ENCODE measurements at places on chromosomes 3 and 15.

GRCh38 chr3:32709346-32709745 is 24.4 kb downstream of the CNOT10 start:
- no peak for DNase-seq

GRCh38 chr3:58994746-58995330 is 55.0 kb downstream of the CFAP20DC start:
- no peak for DNase-seq

DNA sequence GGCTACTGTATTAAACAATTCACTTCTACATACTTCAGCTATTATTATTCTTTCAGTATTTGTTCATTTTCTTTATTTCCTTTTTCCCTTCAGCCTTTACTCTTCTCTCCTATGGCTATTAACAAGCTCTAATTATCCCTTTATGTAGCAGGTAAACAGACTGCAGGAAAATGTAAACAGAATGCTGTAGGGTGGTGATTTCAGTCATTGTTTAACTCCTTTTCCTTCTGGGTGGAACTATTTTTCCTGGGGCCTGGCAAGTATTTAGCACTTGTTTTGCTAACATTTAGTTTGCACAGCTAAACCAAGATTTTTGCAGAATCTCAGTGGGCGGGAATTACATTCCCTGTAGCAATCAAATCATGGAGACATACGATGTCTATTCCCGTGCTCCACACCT is 14.4 kb downstream of the RARB start:
- no peak for DNase-seq

GRCh38 chr3:61110576-61110975 is 140.7 kb downstream of the FHIT start:
- DNase-seq, result no peak

DNA sequence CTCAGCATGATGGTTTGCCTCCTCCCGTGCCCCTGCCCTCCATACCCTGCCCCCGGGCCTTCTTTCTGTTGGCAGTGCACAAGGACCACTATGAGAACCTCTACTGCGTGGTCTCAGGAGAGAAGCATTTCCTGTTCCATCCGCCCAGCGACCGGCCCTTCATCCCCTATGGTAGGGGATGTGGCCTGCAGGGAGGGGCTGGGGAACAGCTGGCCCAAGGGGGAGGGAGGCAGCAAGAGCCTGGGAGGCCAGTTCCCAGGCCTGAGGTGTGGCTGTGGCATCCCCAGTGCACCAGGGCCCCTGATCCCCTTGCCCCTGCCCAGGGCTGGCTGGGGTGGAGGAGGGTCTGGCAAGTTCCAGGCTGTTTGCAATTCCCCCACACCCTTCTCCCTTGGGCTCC is 2.6 kb upstream of the PLA2G4B start:
- DNase-seq, result no peak

GRCh38 chr15:57607570-57608000 is 15.9 kb downstream of the MYZAP start:
- DNase-seq, result no peak

- no peak for DNase-seq
Measured at GRCh38 chr15:26200427-26200826, 337.3 kb upstream of the ATP10A start.

GRCh38 chr3:192183109-192183508 is 544.2 kb downstream of the FGF12 start:
- no peak for DNase-seq

GRCh38 chr15:92316586-92317295 is 76.9 kb upstream of the ST8SIA2 start:
- no peak for DNase-seq

- no peak for DNase-seq
Measured at GRCh38 chr15:60272623-60273022, 125.2 kb downstream of the ANXA2 start.

DNA sequence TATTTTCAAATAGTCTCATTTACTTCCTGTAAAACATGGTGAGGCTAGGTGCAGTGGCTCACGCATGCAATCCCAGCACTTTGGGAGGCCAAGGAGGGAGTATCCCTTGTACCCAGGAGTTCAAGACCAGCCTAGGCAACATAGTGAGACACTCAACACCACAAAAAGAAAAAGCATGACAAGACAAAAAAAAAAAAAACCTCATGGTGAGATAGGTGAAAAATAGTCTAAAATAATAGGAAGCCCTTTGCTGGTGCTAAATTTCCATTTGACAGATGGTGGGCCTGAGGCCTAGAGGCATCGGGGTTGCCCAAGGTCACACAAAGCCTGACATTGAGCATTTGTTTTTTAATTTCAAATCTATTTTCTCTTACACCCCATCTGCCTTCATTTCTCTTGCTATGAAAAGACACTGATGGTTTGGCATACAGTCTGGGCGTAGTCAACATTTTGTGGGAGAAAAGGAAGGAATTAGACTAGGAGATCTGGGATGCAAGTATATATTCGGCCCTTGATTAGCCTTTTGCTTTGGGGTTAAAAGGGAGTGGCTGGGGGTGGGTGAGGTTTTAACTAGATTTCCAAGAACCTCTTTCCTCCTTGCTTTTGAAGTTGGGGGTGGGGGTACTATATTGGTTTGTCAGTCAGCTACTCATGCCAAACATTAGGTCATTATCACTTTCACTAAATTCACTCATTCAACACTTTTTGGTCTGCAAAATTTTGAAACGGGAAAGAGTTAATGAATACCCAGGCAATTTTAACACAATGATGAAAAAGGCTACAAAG is 11.3 kb downstream of the RAB8B start:
- DNase-seq, result no peak

DNA sequence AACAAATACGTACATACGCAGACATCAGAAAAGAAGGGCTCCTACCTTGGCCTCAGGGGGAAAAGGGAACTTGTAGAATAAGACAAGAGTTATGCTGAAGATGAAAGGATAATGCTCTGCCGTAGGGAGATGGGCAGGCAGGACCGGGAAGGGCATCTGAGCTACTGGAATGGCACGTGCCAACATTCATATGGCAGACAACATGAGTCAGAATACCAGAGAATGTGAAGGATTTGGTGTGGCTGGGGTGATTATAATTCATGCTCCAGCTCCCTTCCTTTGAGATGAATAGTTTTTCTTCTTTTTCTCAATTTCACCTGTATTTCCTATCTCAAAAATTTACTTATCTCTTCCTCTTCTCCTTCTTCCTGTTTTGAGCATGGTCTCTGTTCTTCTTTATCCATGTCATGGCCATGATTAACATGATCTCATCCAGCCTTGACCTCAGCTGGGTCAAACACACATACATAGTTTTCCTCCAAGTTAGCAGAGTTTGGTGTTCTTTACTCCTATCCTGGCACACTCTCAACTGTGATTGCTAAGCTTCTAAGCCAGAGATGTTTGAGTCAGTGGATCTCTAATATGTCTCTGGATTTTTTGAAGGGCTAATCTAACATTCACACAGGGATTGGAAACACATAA is 507.0 kb downstream of the FOXP1 start:
- no peak for DNase-seq

GRCh38 chr3:197226179-197226578 is 72.2 kb downstream of the DLG1 start:
- no peak for DNase-seq

- DNase-seq, result no peak
Measured at GRCh38 chr3:27657404-27657803, 64.7 kb downstream of the EOMES start.

GRCh38 chr3:140292684-140293083 is 357.7 kb downstream of the CLSTN2 start:
- no peak for DNase-seq

- no peak for DNase-seq
Measured at GRCh38 chr15:26083457-26083856, 220.3 kb upstream of the ATP10A start.

GRCh38 chr3:101070799-101071121 is 77.5 kb upstream of the ABI3BP start:
- DNase-seq, result no peak

DNA sequence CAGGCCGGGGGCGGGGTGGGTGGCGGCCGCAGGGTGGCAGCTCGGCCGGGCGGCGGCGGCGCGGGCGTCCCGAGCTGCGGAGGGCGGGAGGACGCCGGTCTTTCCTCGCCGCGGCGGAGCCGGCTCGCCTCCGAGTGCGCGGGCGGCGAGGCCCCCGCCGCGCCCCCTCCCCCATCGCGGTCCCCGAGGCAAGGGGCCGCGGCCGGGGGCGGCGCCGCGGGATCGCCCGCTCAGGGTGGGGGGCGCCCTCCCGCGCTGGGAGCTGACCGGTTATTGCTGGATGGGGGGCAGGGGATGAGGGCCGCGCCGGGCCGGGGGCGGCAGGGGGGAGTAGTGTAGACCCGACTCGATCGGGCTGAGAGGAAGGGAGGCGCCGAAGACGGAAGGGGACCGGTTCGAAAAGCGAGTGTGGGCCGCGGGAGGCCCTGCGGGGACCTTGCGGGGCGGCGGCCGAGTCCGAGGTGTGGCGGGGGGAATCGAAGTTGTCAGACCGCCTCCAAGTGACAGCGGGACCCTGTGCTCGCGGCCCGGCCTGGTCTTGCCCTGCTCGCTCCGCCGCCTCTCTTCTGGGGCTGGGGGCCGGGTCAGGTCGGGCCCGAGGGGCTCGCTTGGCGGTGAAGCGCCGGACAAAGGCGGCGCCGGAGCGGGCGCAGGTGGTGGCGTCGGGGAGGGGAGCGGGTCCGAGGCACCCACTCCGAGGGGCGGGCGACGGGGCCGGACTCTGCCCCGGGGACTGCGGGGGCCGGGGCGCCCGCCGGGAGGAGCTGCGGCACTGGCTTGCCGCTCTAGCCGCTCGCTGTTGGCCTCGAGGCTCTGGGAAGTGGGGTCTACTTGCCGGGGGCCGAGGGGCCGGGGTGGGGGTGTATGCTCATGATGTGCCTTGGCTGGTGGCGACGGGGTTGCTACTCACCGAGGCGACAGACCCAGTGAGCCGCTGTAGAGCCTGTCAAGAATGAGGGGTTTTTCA is 1.1 kb downstream of the BAHD1 start:
- DNase-seq, result no peak

DNA sequence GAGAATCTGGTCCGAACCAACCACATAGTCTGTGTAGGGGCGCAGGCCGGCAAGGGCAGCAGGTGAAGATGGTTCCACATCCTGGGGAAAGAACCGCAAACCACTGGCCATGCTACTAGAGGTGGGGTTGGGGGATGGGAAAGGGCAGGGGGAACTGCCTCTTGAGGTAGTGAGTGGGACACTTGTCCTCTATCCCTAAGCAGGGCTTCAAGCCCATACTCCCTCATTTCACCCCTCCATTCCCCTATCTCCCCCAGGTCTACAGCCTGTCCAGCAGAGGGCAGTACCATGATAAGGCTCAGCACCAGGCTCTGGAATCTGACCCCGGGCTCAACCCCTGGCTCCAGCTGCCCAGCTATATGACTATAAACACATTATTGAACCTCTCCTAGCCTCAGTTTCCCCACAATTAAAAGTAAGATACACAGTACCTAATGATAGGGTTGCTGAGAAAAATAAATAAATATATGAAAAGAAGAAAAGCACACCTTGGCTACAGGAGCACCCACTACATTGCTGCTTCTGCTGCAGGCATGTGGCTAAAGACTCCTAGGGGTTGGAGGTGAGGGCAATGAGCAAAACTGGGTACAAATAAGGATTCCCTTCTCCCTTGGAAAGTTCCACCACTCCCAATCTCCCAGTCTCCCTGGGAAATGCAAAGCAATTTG is 6.3 kb downstream of the GORASP1 start:
- peak; percentile 34 for DNase-seq

GRCh38 chr15:38512901-38513300 is 51.7 kb downstream of the RASGRP1 start:
- no peak for DNase-seq

GRCh38 chr3:59913645-59914044 is 863.8 kb upstream of the CFAP20DC start:
- no peak for DNase-seq

DNA sequence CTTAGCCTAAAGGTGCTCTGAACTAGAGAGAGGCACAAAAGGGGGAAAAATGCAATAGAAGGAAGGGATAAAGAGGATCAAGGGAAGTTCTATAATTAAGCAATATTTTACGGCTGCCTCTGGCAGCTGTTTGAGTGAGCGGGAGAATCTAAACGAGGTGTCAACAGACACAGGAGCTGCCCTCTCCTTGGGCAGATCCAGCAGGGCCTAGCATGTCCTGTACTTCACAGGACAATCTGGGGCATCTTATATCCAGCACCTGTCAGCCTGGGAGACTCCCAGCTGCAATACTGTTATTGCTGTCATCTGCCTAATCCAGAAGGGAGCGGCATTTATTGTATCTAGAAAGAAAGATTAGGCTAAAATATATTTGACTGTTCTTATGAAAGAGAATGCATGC is 68.9 kb downstream of the WWTR1 start:
- no peak for DNase-seq

DNA sequence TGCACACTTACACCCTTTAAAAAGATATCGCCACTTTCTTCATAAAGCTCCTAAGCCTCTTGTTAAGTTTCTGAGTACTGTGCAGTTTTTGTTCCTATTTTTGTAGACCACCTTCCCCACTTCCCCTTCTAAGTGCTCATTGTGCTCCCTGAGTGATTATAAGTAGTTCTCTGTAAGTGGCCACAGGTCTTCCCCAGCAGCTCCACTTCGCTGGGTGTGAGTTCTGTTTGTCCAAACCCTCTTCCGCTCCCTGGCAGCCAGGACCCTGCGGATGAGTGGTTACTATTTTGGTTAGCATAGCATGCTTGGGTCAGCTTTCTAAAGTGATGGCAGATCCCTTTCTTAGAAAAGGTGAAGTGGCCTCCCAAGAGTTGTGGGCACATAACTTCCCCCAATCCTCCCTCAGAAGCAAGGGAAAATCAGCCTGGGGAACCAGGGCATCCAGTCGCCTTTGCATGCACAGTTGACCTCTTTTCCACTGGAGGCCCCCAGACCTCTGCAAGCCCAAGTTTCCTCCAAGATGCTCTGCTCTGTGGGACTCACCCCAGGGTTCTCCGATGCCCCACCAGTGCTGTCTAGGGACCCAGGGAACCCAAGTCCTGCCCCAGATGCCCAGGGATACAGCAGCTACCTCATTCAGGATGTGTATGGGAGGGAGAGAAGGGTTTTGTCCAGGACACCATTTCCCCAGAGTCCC is 69.6 kb downstream of the ATP10A start:
- DNase-seq, result no peak

- no peak for DNase-seq
Measured at GRCh38 chr15:88115486-88116152, 140.9 kb downstream of the NTRK3 start.

- DNase-seq, result no peak
Measured at GRCh38 chr15:91264651-91265351, 164.7 kb downstream of the SV2B start.
